ENCODE measurements at places on chromosomes 6 and 20.

- DNase-seq: peak; percentile 16
Observed at GRCh38 chr6:72084992-72085569, 198.7 kb downstream of the RIMS1 start.

DNA sequence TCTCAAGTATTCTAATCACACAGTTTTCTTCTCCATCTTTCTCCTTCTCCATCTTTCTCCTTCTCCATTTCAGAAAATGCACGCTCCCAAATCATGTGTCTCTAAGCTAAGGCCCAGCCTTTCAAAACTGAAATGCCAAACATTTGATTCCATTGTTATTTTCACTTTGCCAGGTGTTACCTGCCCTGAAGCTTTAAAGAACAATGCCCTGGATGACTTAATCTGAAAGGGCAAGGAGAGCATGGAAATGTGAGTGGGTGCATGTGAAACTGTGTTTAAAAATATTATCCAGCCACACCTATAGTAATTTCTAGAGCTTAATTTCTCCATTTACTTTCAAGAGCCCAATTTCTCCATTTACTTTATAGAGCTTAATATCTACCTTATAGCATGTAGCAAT lies 42.4 kb upstream of the GCLC start:
- DNase-seq: no peak

DNA sequence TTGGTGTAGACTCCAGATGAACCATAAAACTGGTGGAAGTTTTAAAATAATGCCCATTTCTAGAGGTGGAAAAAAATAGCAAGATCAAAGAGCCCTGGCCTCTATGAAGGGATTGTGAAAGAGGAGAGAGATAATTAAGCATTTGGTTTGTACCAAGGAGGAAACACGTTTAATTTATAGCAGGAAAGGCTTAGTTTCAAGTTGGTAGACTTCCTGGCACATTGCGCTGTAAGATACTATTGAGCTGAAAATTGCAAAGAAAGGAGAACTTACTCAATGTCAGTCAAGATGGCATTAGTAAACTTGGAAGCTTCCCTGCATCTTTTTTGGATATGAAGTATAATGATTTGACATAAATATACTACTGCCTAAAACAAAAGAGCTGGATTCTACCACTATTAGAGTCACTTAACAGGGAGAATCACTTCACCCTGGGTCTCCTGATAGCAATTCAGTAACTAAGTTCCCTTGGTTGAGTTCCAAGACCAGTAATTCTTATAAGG lies 24.4 kb downstream of the MARCKS start:
- no peak for DNase-seq

- no peak for DNase-seq
Observed at GRCh38 chr6:129644567-129645015, 65.4 kb downstream of the ARHGAP18 start.

DNA sequence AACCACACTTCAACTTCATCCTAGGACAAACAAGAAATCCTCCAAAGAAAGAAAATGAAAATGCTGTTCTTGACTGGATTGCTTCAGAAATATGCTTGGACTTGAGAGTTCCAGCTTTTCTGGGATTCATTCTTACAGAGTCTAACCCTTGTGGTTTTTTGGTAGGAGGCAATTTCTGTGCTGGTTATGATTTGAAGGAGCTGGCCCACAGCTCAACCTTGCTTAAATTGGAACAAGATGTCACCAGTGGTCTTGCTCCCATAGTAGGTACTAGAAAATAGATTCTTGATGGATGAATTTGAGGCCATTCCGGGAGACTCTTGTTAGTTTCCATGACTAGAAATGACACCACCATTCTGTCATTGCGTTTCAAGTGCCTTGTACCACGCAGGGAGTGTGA lies 54.3 kb upstream of the BMP6 start:
- no peak for DNase-seq

GRCh38 chr20:21514553-21515251 lies 838 bp upstream of the NKX2-2 start:
- no peak for DNase-seq

DNA sequence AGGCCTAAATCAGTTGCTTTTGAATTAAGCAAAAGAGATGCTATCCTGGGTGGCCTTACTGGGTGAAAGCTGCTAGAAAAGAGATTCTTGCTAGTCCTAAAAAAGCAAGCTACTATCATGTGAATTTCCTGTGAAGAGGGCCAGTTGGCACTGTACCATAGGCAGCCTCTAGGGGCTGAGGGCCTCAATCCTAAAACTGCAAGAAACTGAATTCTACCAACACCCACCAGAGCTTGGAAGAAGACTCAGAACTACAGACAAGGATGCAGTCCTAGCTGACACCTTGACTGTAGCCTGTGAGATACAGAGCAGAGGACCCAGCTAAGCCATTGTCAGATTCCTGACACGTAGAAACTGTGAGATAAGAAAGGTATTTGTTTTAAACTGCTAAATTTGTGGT lies 24.5 kb downstream of the CLIC5 start:
- DNase-seq: no peak

DNA sequence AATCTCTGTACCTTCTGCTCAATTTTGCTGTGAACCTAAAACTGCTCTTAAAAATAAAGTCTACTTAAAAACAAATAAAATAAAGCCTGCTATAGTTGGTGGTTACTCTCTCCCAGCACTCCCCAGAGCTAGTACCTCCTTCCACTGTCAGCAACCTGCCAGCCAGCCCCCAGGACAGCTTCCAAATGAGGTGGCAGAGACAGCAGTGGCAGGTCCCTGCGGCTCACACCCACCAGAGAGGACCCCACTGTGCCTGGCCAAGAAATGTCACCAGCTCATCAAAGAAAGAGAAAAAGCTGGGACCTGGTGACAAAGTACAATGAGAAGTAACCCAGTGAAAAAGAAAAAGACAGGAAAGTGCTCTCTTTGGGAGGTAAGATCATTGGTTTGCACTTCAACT lies 15.2 kb downstream of the APMAP start:
- DNase-seq: no peak

DNA sequence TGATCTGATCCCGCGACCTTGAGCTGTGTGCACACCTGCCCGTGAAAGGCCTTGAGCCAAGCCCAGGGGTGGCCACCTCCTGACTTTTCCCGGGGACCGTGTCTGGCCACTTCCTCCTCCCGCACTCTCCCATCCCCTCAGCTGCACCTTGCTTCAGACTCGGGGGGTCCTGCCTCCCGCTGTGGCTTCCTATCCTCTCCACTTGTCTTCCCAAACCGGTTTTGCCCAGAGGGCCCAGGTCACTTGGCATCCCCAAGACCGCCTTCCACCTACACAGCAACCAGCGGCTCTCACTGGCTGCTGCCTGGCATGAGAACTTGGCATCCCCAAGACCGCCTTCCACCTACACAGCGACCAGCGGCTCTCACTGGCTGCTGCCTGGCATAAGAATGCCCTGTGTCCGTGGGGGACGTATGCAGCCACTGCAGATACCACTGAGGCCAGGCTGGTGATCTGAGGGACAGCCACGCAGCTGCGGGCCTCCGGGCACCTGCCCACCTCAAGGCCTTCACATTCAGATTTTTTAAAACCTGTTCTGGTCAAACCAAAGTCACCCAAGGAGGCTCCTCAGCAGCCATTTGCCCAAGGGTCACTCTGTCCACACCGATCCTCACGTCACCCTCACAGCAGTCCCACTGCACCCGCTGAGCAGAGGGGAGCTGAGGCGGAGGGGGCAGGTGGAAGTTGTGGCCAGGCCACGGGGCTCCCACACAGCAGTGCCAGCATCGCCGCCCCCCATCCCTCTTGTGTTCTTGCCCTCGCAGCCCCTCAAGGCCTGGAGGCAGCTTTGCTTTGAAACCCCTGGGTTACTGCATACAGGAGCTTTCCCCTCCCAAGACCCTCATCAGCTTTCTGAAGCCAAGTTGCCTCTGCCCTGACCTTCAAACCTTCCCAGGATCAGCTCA lies 245.5 kb downstream of the TAF4 start:
- no peak for DNase-seq

Measured in SK-N-DZ (cell line).